ENCODE measurements at places on chromosomes 2 and 18. TPM values are rescaled to one million over a fixed set of nuclear protein-coding genes. Genes with fewer than 3 reads are reported as not detected.
A peak's percentile ranks its signal among the peaks of the same experiment; 100 is the strongest.

DNA sequence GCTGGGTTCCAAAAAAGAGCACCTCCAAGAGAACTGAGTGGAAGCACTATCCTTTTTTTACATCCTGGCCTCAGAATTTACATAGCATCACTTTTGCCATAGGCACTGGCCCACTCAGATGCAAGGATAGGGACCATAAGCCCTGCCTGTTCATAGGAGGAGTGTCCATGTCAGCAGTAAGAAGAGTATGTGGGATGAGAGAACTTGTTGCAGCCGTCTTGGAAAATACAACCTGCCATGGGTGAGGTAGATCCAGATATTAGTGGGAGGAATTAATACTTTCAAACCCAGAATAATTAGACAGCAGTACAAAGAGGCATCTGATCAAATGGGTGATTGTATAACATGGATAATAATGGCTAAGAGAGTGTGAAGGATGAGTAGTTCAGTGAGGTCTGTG lies 110.7 kb upstream of the CELF4 start:
- H3K4me1 ChIP-seq: no peaks in the 10 kb centered on the region
- H3K27me3 ChIP-seq: no peaks in the 10 kb centered on the region
- H3K27ac ChIP-seq: no peak overlapping the region
- no peak for DNase-seq
- H3K36me3 ChIP-seq: no peaks in the 10 kb centered on the region
- no peak overlapping the region for H3K4me3 ChIP-seq

DNA sequence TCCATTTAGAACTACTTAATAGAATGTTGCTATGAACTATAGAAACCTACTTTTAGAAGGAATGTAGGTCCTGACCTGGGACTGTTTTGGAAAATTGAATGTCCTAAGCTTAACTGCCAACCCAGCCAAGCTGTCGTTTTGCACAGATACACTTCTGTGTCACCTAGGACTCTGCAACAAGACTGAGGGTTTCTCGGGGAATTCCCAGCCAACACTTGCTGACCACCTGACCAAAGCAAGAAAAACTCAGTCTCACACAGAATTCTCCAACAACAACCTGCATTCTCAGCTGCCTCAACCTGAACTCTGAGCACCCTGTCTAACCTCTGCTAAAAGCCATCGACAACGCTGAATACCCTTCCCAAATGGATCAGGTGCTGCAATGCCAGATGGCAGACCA lies 128.2 kb downstream of the SS18 start:
- no peaks in the 10 kb centered on the region for H3K36me3 ChIP-seq
- H3K4me1 ChIP-seq: no peaks in the 10 kb centered on the region
- DNase-seq: no peak
- H3K4me3 ChIP-seq: no peak overlapping the region
- H3K27ac ChIP-seq: no peak overlapping the region

Gene NOSTRIN
- 3.6 TPM for total RNA-seq

Gene G6PC2
- total RNA-seq: not detected

DNA sequence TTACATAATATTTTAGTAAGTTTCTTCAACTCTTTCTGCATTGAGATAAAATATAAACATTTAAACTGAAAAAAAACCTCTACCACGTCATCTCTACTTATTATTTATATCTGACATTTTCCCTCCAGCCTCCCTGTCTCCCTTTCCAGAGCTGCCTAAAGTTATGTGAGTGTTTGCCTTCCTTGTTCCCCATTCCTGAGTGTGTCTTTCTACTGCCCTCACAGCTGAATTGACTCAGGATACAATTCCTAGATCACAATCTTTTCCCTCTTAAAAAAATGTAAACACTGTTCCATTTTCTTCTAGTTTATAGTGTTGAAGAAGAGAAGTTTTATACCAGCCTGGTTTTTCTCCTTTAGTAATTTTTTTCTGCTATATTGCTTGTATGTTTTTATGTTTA lies 5.3 kb downstream of the TRPM8 start:
- DNase-seq: no peak
- no peaks in the 10 kb centered on the region for H3K36me3 ChIP-seq
- H3K27me3 ChIP-seq: no peaks in the 10 kb centered on the region
- H3K27ac ChIP-seq: no peak overlapping the region
- H3K4me1 ChIP-seq: no peaks in the 10 kb centered on the region

DNA sequence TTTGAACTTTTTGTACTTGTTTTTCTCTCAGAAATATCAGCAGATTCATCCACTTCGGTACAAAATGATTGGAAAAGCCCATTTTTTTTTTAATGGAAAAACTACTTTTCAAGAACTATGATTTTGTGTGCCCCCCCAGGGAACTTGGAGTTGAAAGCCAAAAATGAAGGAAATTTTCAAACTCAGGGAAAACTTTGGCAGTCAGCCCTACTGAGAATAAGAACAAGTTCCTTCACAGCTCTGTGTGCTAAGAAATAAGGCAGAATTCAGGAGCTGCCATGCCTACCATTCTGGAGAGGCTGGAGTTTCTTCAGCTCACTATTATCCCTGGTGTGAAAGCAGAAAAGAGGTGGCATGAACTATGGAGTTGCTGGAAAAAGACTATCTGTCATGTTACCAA lies 226.0 kb upstream of the SLC35G4 start:
- no peaks in the 10 kb centered on the region for H3K27me3 ChIP-seq
- H3K27ac ChIP-seq: no peak overlapping the region
- DNase-seq: no peak
- H3K4me3 ChIP-seq: no peak overlapping the region

GRCh38 chr2:80887841-80888378 lies 583.4 kb upstream of the LRRTM1 start:
- DNase-seq: no peak
- no peak overlapping the region for H3K27ac ChIP-seq
- no peak overlapping the region for H3K4me3 ChIP-seq
- no peaks in the 10 kb centered on the region for H3K4me1 ChIP-seq
- no peaks in the 10 kb centered on the region for H3K27me3 ChIP-seq

- no peak overlapping the region for H3K4me3 ChIP-seq
- H3K36me3 ChIP-seq: no peaks in the 10 kb centered on the region
These were observed 22.6 kb upstream of the PELI1 start for GRCh38 chr2:64166637-64167420.

DNA sequence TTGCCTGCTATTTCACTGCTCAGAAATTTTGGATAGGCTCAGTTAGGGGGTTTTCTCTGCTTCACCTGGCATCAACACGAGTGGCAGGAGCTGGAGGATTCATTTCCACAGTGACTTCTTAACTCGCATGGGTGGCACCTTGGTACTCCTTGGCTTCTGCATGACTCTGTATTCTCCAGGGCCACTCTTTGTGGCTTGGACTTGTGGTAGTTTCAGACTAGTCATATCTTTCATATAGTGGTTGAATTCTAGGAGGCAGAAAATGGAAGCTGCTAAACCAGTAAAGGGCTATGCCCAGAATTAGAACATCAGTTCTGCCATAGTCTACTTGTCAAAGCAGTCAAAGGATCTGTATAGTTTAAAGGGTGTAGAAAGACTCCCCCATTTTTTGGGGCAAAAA lies 6.8 kb downstream of the MAIP1 start:
- H3K27me3 ChIP-seq: no peaks in the 10 kb centered on the region
- peaks cover 6% of the 10 kb centered on the region for H3K36me3 ChIP-seq
- H3K4me3 ChIP-seq: no peak overlapping the region
- peaks cover 2% of the 10 kb centered on the region for H3K4me1 ChIP-seq
- H3K27ac ChIP-seq: no peak overlapping the region
- no peak for DNase-seq

Gene TEX44
- not detected for total RNA-seq

DNA sequence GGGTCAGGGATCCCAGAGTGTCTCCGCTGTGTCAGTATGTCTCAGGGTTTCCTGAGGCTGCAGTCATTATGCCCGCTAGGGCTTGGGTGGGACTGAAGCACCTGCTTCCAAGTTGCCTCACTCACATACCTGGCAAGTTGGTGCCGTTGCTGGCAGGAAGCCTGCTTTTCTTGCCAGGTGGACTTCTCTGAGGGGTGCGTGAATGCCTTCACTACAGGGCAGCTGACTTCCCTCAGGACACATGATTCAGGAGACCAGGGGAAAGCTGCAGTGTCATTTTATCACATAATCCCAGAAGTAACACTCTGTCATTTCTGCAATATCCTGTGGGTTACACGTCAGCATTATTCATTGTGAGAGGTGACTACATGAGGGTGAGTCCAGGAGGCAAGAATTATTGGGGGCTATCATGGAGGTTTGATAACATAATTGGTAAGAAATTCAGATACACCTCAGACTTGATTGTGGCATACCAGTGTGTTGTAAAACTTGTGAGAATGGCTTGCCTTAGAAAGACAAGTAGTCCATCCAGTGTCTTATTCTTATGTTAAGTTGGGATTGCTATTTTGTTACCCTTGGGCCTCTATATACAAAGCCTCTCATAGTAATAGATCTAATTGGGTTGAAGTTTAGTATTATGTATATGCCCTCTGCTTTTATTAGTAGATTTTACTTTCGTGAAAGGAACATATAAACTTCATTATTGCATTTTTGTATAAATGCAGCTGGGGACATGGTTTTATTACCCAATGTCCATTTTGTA lies 44.1 kb downstream of the NEDD4L start:
- peak; percentile 68 for DNase-seq
- no peaks in the 10 kb centered on the region for H3K27me3 ChIP-seq
- H3K36me3 ChIP-seq: no peaks in the 10 kb centered on the region
- no peak overlapping the region for H3K4me3 ChIP-seq
- peak overlapping the region; percentile 56 for H3K27ac ChIP-seq

- no peaks in the 10 kb centered on the region for H3K27me3 ChIP-seq
- DNase-seq: no peak
- H3K4me1 ChIP-seq: no peaks in the 10 kb centered on the region
- H3K36me3 ChIP-seq: no peaks in the 10 kb centered on the region
- H3K4me3 ChIP-seq: no peak overlapping the region
- no peak overlapping the region for H3K27ac ChIP-seq
These were observed 99.9 kb downstream of the ASXL3 start for GRCh38 chr18:33677891-33678290.

DNA sequence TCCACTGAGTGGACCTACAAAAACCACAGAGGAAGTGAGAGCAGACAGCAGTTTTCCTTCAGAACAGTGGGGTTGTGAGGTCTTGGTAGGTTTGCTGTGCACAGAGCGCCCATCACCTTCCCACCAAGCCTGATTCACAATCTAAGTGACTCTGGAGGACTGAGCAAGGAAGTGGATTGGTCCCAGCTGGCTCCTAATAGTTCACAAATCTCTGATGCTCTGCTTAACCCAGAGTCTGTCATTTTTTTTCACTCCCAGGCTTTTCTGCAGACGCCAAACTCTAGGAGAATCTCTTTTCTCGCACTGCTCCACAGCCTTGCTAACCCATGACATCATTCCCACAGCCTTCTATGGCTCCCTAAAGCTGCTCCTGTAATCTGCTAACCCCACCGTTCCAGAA lies 280.4 kb downstream of the C1D start:
- no peak overlapping the region for H3K27ac ChIP-seq
- no peaks in the 10 kb centered on the region for H3K36me3 ChIP-seq
- no peak overlapping the region for H3K4me3 ChIP-seq
- no peaks in the 10 kb centered on the region for H3K4me1 ChIP-seq
- no peak for DNase-seq

GRCh38 chr2:147538088-147538487 lies 306.7 kb upstream of the ACVR2A start:
- no peak for DNase-seq
- H3K27me3 ChIP-seq: no peaks in the 10 kb centered on the region

DNA sequence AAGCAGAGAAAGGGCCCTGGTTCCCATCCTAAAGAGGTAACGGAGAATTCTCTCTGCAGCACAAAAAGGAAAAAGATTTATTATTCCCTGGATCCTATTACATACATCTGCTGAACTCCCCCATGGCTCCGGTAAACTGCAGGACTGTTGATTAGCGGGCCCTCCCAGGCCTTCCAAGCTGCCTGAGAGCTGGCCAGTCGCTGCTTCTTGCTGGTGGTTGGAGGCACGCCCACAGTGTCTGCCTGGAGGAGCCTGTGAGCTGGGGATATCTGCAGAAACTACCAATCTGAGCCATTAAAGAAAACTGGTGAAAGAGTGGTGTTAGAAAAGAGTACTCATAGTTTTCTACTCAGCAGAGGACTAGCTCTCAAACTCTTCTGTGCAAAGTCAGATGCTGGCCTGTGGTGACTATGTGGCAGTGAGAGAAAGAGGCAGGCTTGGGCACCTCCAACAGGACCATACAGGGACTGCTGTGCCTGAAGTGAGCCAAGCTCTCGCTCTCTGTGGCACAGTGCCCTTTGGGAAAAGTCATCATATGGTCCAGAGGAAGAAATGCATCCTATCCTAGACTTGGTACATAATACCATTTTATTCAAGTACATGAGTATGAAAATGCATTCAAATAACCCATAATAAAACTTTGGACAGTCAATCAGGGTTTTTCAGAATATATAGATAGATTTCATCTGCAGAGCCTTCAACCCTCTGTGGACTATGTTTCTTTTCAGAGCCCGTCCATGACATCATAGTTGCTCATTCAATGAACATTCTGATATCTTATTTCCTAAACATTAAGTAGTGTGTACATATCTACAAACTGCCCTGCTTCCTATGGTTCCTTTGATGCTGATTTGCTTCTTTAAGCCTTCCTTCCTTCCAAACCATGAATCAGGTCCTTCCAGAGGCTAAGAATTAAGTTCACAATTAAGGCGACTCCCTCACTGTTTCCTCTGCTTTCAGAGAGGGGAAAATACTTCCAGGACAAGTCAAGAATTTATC lies 242.0 kb upstream of the LYPD1 start:
- DNase-seq: no peak
- no peaks in the 10 kb centered on the region for H3K27me3 ChIP-seq
- H3K36me3 ChIP-seq: no peaks in the 10 kb centered on the region
- H3K4me3 ChIP-seq: no peak overlapping the region

DNA sequence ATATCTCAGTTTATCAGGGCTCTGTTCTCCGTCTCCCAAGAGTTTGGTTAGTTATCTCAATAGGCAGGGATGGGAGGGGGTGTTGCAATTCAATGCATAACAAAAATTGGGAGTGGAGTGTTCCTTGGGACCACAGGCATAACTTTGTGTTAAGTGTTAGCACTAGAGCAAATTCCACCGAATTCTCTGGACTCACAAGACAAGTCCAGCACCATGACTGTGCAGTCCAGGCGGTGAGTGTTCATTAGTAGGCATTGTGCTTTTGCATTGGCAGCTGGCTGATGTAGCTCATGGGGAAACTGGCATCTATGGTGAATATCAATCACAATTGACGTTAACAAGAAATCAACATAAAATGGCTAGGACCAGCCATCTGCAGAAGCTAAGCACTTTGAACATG lies 79.0 kb upstream of the CABLES1 start:
- H3K4me1 ChIP-seq: no peaks in the 10 kb centered on the region
- H3K4me3 ChIP-seq: no peak overlapping the region
- no peak for DNase-seq
- no peaks in the 10 kb centered on the region for H3K27me3 ChIP-seq
- H3K36me3 ChIP-seq: no peaks in the 10 kb centered on the region

DNA sequence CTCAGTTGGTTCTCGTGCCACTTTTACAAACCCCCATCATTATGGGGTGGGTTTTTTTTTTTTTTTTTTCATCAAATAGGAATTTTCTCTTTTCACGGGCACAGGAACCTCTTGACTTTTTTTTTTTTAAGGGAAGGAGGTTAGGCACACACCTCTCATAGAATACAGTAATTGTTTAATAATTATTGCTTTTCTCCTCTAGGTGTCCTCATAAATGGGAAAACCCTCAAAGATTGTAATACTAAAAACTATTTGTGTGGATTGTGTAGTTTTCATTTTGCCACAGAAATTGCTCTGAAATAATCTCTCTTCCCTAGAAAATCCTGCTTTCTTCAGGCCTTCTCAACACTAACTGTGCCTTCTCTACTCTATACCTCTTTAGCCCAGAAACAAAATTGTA lies 147.3 kb downstream of the GREB1L start:
- no peak overlapping the region for H3K27ac ChIP-seq
- H3K27me3 ChIP-seq: no peaks in the 10 kb centered on the region
- H3K36me3 ChIP-seq: no peaks in the 10 kb centered on the region
- H3K4me3 ChIP-seq: no peak overlapping the region
